ENCODE measurements at places on chromosomes 1 and 21. TPM values are rescaled to one million over a fixed set of nuclear protein-coding genes. Genes with fewer than 3 reads are reported as not detected.

NBPF10 gene
- 0.69 TPM for total RNA-seq

TAS1R1 gene
- total RNA-seq, result not detected

OR10J1 gene
- not detected for total RNA-seq

LEFTY2 gene
- 0.69 TPM for total RNA-seq

GPR89A gene
- total RNA-seq, result 9.7 TPM

PAQR6 gene
- total RNA-seq, result 0.47 TPM

PDZK1 gene
- 0.16 TPM for total RNA-seq

RSPO1 gene
- not detected for total RNA-seq

OR14K1 gene
- not detected for total RNA-seq

TMPRSS15 gene
- total RNA-seq, result not detected

RNF186 gene
- total RNA-seq, result not detected

OR2T2 gene
- total RNA-seq, result not detected

ACOT11 gene
- total RNA-seq, result 64.8 TPM

GRCh38 chr1:203547147-203547546, 53.2 kb downstream of the OPTC start:
- DNase-seq, result no peak

DNA sequence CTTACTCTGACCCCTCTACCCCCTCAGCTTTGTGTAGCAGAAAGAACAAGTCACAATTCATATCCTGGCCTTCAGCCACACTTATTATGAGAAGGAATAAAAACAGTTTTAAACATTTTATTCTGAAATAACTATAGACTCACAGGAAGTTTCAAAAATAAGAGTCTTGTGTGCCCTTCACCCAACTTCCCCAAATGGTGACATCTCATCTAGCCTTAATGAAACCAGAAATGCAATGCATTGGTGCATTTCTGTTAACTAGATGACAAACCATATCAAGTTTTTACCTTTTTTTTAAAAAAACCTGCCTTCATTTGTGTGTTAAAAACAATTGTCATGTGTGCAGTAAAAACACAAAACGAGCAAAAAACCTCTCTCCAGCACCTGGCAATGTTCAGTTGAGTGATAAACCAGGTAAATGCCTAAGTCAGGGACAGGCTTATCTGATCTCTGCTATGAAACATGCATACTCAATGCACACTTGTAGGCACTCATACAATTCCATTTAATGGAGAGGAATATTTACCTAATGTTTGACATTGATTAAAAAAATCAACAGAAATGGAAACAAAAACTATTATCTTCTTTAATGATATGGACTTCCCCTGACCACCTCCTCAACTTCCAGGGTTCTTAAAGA, 51.5 kb downstream of the SH3BGR start:
- no peak for DNase-seq

- peak; percentile 53 for DNase-seq
Measured at GRCh38 chr1:204885288-204885711, 14.6 kb downstream of the NFASC start.

DNA sequence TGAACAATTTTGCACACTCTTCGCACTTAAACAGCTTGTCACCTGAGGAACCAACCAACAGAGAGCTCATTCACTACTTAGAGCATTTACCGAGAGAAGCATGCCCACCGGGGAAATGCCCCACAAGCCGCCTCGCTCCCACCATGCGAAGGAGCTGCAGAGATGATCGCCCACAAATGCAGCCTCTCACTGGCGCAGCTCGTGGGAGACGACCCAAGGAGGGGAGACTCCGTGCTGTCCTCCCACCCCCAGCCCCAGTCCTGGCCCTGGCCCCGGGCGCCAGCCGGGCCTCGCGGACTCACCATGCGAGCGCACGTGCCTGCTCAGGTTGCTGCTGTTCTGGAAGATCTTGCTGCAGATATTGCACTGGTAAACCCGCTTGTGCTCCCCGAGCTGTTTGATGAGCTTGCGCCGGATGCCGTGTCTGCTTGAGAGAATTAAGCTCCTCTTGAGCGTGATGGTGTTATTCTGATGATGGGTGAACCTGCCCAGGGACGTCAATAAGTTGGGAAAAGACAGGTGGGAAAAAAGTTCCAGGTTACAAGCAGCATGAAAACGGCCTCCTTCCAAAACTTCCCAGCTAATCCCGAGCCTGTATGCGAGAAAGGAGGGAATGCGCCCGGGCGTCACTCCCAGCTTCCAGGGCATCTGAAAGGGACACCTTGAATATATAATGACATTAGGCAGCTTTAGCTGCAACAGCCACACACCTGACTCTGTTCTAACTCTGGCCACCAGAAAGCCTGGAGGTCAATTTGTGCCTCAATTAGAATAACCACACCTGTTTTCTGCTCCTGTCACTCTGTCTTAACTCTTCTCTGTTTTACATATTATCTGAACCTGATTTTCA, 42.8 kb downstream of the PRDM15 start:
- no peak for DNase-seq

DNA sequence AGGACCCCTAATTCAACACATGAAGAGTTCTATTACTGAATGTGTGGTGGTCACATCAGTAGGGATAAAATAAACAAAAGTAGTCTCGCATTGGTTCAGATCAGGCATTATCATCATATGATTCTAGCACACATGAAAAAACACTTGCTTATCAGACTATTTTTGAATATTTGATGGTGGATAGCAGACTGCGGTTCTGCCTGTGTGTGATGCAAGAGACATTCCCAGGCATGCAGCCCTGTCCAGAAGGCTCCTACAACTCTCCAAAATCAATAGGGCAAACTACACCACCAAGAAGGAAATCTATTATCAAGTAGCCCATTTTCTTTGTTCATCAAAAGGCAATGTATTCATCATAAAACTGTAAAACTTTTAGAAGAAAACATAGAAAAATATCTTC, 304.7 kb downstream of the DUSP10 start:
- no peak for DNase-seq

DNA sequence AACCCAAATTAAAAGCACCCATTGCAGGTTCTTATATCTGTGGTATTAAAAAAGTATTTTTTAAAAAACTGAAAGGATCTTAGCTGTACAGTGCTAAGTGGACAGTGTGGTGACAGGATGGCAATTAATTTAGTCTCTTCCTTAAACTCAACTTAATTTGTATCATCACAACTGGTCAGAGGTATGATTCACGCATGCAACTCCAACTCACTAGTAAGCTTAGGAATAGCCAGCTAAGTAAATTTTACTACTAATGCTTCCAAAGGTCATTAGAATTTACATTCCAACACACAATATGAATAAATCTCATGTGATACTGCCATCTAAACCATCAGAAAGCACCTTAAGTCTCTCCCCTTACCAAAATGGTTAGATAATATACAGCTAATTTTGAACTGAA, 35.4 kb downstream of the ENAH start:
- DNase-seq, result no peak

- no peak for DNase-seq
Measured at GRCh38 chr1:14310476-14310875, 288.0 kb upstream of the KAZN start.

GRCh38 chr21:37770461-37770860, 145.8 kb downstream of the KCNJ6 start:
- DNase-seq, result no peak

GRCh38 chr21:36048357-36048756, 12.0 kb downstream of the SETD4 start:
- DNase-seq, result no peak

GRCh38 chr21:43194303-43195120, 25.7 kb downstream of the CRYAA start:
- no peak for DNase-seq

DNA sequence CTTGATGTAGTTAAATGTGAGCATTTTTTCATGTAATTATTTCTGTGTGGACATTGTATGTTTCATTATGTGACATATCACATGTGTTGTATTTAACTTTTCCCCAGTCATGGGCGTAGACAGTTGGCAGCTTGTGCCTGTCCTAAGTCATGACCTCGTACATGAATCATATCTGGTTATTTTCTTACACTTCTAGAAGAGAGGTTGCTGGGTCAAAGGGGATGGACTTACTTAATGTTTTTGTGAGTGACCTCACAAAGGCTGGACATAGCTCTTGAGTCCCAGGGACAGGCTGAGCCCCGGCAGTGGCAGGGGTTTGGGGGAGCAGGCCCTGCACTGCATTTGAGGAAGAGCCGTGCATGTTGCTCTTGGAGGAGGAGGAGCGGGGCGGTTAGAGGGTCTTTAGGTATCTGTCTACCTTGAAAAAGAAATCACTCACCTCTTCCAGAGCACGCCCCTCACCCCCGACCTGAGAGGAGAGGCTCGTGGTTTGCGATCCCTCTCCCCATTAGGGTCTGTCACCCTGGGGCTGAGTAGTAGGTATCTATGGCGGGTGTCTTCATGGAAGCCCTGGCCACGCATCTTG, 16.4 kb downstream of the IFNGR2 start:
- no peak for DNase-seq

GRCh38 chr1:178418284-178418955, 78.3 kb downstream of the CLEC20A start:
- no peak for DNase-seq

GRCh38 chr1:229862017-229862774, 204.8 kb upstream of the GALNT2 start:
- DNase-seq, result no peak

GRCh38 chr1:239952348-239953308, 139.1 kb upstream of the FMN2 start:
- no peak for DNase-seq

DNA sequence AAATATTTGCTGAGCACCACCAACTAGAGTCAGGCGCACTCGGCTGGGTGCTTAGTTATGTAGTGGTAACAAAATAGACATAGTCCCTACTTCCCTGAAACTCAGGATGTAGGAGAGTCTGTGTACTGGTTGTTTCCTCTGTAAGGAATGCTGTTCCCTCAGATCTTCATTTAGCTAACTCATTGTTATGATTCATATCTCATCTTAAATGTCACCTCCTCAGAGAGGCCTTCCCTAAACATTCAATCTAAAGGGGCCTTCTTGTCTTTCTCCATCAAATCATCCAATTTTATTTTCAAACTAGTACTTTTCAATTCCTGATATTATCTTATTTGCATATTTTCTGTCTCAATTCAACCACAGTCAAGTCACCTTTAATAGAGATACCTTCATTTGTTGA, 132.9 kb downstream of the PIK3R3 start:
- DNase-seq, result no peak

DNA sequence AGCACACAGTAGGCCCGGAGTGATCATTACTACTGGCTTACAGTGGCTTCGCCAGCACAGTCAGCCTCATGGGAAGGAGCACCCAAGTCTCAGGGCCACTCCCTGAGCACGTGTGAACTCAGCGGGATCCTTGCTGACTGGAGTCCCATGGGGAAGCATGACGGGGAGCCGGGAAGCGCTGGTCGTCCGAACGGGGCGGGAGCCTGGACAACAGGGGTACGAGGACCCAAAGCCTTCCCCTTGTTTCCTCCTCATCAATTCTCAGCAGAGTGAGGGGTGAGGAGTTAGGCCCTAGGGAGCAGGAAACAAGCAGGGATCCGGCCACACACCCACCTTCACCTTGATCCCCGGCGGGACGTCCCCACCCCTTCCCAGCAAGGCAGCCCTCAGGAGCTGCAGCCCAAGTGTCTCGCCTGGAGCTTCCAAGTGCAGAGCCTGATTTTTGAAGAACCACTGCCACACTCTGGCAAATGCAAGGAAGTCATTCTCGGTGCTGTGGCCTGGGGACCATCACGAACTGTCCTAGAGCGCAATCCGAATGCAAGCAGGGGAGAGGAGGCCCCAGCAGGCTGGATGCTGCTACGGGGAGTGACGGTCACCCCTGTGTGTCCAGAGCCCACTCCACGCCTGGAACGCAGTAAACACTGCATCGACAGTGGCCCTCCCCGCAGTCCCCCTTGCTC, 35.5 kb downstream of the TOMM20 start:
- DNase-seq, result peak; percentile 42

DNA sequence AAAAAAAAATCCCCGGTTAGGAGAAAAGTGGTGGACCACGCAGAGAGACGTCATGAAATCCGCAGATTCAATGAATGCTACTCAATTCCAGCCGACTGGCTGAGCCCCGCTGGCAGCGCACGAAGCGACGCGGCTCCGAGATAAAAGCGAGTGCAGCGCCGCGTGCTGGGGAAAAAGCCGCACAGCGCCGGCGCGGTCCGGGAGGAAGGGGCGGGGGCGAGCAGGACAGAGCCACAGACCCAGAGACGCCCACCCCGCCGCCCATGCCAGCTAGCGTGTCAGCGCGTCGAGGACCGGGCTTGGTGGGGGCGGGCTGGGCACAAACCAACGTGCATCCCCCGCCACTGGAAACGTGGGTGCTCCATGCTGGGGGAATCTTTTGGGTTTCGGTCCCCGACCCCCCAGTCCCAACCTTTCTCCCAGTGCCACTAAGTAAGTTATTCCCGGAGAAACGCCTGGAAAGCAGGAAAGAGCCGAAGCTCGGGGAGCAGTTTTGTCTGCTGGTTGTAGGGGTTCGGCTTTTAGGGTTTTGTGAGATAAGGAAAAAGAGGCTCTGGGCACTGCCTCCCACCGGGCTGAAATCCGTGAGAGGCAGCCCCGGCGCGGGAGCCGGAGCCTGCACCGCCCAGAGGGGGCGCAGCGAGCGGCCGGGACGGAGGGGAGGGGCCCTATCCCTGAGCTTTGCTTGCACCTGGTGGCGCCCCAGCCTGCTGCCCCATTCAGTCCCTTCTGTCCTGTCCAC, at the start of gene KCNJ6:
TSS of gene KCNJ6 (minus strand) at position 148 of the 742 bp plus-strand sequence. CDS start 75,775 bp downstream, outside the sequence.
- no peak for DNase-seq

DNA sequence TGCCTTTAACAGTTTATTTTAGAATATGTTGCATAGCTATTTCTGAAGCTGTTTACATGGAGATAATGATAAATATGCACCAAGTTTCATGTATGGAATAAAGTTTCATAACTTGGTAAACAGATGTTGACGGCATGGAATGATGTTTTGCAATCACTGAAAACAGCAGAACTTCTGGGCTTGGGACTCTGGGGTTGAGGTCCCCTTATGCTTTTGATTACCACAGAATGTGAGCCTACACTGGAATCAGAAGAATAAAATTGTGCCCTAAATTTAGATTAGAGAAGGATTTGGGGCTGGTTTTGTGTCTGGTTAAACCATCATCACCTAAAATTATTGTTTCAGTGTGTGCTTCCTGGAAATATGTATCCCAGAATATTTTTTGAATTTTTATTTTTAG, 11.1 kb downstream of the KRTAP24-1 start:
- no peak for DNase-seq

DNA sequence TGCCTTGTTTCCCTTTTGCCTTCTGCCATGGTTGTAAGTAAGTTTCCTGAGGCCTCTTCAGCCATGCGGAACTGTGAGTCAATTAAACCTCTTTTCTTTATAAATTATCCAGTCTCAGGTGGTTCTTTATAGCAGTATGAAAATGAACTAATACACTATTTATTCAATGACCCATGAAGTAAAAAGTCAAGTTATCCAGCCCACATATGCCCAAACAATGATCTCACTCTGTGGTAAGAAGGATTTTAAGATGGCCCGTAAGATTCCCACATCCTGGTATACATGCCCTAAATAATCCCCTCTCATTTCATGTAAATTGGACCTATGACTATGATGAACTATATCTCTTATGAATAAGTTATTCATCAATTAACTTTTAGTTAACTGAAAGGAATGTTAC, 1008.3 kb upstream of the B3GALT2 start:
- no peak for DNase-seq

- no peak for DNase-seq
Measured at GRCh38 chr1:29238620-29239002, 2.3 kb downstream of the PTPRU start.

- no peak for DNase-seq
Measured at GRCh38 chr1:8247811-8248436, 70.0 kb upstream of the SLC45A1 start.
